ENCODE measurements at places on chromosomes 3 and 15.
A peak's percentile ranks its signal among the peaks of the same experiment; 100 is the strongest.

GRCh38 chr15:76991741-76992645 is 2.9 kb upstream of the PSTPIP1 start:
- DNase-seq, result no peak

GRCh38 chr3:127964053-127964452 is 49.0 kb downstream of the KBTBD12 start:
- no peak for DNase-seq

DNA sequence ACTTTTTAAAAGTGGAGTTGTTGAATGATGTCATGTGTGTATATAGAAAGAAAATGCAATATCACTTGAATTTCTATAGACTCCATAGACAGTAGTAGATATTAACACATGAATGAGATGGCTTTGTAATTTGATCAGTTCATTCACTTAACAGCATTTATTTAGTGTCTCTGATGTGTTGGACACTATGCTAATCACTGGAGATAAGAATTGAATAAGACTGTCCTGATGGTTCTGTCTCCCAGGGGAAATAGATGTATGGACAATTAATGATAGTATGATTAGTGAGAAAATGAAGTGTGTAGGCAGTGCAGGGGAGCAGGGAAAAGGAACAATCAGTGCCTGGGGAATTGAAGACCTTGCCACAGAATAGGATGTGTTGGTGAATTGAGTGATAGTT is 72.9 kb downstream of the RIOX2 start:
- no peak for DNase-seq

- DNase-seq, result no peak
Observed at GRCh38 chr15:65612616-65612946, 1.6 kb upstream of the INTS14 start.

GRCh38 chr3:178270838-178271237 is 265.4 kb upstream of the KCNMB2 start:
- no peak for DNase-seq

GRCh38 chr3:71051893-71052687 is 531.4 kb downstream of the FOXP1 start:
- no peak for DNase-seq

- DNase-seq, result no peak
Observed at GRCh38 chr3:177190756-177191681, 6.3 kb downstream of the TBL1XR1 start.

DNA sequence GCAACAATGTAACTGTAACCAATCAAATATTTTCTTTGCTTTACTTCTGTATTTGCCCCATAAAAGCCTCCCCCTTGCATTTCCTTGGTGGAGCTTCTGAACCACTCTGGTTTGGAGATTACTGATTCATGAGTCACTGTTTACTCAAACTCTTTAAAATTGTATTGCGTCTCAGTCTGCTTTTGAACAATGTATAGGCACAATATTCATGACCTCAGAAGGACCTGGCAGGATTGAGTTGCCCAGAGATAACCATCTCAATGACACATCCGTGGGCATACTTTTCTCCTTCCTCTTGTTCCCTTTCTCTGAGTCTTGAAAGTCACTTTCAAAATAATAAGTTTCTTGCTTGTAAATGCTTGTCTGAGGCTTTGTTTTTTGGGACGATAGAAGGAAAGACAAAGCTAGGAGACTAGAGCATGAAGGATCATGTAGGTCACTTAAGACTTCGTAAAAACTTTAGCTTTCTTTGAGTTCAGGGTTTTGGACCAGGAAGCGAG is 57.1 kb upstream of the POU1F1 start:
- DNase-seq, result no peak

- DNase-seq, result no peak
Observed at GRCh38 chr3:171187706-171188290, 161.3 kb upstream of the SLC2A2 start.

- DNase-seq, result peak; percentile 4
Observed at GRCh38 chr3:44235604-44236484, 5.8 kb upstream of the TOPAZ1 start.

DNA sequence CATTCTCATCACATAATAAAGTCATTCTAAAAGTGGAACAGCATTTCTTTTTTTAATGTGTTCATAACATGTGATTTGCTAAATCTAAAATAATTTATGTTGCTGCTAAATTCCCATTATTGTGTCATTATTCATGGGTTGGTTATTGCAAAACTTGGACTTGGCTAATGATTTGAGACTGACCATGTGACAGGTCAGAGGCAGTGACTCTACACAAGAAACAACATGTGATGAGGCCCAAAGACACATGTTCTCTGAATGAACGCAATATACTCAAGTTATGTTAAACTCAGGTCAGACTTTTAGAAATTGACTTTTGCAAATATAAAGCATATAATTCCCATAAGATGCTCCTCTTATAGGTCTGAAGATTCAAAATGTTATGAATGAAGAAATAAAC is 566.1 kb downstream of the TBL1XR1 start:
- no peak for DNase-seq

DNA sequence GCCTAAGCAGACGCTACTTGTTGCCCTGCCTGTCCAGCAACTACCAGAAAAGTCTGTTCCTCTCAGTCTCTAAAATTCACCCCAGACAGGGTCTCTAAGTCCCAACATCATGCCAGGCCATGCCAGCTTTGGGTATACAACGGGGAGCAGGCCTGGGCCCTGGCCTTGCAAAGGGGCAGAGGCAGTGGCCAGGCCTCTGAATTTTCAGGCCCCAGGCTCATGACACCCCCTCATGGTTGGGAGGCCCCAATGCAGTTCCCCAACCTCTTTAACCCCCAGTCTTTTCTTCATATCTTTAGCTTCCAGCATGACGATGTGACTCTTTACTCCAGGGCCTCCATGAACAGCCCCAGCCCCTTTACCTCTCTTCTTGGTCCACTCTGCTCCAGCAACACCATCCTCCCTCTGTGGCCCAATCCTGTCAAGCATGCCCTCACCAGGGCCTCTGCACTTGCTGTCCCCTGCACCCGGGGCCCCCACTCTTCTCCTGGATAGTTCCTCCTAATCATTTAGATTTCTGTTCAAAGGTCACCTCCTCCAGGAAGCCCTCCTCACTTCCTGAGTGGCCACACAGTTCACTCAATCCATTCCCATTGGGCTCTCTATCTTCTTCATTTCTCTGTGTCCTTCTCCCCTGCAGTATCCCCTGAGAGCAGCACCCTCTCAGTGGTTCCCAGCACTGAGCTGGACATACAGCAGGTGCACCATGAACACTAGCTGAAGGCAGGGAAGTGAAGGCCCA is 4.8 kb downstream of the IQSEC1 start:
- no peak for DNase-seq

GRCh38 chr3:52498137-52499054 is 3.3 kb downstream of the STAB1 start:
- no peak for DNase-seq

- DNase-seq, result no peak
Observed at GRCh38 chr3:60909526-60909925, 341.7 kb downstream of the FHIT start.

DNA sequence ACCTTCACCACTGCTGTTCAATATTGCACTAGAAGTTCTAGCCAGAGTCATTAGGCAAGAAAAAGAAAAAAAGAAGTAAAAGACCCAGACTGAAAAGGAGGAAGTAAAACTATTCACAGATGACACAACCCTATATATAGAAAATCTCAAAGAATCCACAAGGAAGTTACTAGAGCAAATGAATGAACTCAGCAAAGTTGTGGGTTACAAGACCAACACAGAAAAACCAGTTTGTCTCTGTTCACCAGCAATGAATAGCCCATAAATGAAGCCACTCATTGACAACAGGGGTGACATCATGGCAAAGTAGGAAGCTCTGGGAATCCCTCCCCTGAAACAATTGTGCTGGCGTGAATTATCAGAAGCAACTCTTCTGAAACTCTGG is 4.6 kb downstream of the CFAP100 start:
- no peak for DNase-seq

DNA sequence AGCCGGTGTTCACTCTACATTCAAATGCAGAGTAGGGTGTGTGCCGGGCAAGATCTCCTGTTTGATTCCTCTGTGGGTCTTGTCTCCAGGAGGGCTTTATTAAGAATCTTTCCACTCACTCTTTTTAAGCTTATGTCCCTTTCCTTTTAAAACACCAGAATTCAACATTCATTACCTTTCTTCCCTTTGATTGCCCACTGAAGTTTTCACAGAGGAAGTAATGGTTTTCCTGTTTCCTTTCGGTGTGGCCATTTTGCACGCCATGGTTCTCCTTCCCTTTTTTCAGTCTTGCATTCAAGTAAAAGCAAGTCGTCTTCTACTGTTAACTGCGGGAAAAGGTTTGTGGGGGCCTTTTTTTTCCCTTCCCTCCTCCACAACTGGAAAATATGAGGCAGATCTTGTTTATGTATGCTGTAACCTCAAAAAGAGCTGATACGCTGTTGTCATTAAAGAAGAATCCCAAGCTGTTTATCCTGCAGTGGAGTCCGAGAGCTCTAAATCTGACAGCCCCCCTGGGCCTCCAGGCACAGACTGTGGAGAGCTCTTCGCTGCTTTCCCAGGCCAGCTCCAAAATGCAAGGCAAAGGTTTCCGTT is 40.5 kb downstream of the FILIP1L start:
- DNase-seq, result no peak

DNA sequence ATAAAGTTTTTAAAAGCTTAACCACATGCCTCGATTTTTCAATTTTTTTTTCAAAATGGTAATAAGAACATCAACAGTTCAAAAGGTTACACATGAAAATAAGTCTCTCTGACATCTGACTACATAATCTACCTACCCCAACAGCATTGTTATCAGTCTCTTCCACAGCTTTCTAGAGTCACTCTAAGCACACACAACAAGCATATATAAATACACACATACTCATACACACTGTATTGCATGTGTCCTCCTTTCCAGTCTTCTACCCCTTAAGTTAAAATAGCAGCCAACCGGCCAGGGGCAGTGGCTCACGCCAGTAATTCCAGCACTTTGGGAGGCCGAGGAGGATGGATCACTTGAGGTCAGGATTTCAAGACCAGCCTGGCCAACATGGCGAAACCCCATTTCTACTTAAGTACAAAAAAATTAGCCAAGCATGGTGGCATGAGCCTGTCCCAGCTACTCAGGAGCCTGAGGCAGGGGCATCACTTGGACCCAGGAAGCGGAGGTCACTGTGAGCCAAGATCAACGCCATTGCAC is 12.2 kb downstream of the TBL1XR1 start:
- DNase-seq, result no peak

DNA sequence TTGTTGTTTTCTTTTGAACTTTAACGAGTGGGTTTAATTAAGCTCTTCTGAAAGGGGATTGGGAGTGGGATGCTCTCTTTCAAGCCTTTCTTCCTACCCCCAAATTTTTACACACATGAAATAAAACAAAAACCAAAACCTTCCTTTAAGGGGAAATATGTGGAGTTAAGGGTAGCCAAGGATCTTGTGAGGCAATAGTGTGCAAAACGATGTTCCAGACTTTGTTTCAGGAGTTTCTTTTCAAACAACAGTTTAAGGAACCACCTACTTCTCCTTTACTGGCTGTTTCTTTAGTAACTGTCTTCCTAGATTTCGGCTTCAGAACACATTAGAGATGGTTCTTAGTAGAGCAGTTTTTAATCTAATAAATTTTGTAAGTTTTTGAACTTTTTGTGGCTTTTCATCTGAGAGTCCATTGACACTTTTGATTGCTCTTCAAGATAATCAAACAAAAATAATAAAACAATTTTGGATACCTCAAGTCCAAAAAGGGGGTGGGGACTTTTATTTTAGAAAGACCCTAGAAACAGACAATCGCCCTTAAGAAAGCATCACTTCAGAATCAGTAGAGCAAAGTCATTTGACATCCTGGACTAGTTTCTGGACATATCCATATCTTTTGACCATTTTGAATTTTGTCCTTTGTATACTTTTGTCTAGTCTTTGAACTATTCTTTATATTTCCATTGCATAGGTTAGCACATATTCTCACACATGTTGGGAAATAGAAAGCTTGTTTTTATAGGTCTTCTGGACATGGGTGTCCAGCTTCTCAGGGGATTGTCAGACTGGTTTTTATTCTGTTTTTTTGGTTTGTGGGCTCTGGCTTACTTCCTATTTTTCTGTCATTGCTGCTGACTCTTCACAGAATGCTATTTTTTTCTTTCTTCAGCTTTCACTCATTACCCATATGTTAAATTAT is 6.0 kb downstream of the DIPK2A start:
- DNase-seq, result no peak

DNA sequence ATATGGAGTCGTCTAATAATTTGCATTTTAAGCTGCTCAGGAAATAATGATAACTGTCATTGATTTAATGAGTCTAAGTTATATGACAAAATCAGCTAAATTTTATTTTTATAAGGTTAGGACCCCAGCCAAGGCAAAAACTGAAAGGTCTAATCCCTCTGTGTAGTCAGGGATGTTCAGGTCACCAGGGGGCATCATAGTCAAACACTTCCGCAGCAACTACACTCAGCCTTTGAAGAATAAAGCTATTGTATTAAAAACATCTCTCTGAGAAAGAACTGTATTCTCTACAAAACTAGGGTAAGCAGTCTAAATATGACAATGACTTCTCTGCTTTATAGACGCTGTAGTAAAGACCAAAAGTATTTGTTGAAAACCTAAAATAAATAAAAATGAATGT is 15.0 kb downstream of the INTS14 start:
- no peak for DNase-seq

DNA sequence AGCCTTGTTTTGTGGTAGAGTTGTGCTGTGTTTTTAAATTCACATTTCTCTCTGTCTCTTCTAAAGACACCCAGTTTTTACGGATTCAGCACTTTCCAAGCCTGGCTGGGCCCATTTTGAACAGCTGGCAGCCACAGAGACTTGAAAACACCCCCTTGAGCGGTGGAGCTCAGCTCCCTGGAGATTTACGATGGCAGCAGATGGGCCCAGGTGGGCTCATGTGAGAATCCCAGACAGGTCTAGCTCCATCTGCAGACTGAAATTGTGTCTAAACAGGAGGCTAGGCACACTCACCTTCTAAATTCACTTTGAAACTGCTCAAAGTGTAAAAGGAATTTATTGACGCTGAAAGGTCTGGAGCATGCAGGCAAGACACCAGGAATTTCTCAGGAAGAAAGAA is 232.0 kb upstream of the HES1 start:
- DNase-seq, result no peak

DNA sequence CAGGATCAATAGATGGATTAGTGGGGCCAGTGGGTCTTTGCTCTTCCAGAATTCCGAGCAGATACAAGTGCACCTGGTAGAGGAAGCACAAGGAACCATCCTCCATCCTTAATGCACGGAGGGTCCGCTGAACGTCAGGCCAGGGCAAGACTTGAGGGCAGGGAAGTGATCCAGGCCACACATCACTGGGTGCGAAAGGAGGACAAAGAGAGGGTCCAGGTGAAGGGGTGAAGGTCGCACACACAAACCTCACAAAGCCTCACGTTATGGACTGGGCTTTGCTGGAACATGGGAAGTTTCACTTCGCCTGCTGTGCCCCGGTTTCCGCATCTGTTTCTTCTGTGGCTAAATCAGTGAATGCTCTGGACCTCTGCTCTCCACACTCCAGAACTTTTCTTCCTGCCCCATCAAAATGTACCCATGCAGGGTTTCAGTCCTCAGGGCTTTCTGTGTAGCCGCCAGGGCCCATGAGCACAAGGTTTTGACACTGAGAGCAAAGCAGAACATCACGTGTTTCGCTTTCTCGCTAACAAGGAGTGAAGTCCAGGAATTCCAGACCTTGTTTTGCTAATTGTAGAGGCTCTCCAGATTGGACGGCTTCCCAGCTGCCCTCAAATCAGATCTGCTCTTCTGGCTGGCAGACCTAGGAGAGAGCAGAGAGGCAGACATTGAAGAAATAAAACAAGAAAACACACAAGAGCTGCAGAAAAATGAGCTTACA is 56.3 kb downstream of the KLF15 start:
- no peak for DNase-seq

GRCh38 chr3:105145511-105145910 is 221.2 kb upstream of the ALCAM start:
- DNase-seq, result no peak

- no peak for DNase-seq
Observed at GRCh38 chr15:45442507-45443135, 64.3 kb upstream of the GATM start.

GRCh38 chr3:66404903-66405700 is 95.7 kb downstream of the LRIG1 start:
- DNase-seq, result no peak
